Type B pancreatic cell (in vitro differentiated cells): ENCODE measurements at places on chromosomes 4 and X.

DNA sequence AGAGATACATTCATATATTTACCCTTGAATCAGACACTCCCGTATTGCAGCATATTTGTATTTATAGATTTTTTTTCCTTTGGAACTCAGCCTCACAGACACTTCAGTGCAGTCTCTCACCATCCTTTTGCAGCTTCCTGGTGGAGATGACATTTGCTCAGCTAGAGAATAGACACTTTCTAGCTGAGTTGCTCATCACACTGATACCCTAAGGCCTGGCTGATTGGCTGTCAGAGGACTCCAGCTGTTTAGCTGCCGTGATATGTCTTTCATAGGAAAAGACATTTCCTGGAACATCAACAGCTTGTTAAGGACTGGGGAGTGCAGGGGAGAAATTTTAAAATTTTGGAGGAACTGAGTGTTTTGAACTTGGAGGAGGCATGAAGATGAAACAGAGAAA is 429.6 kb downstream of the SMARCA1 start:
- DNase-seq = no peak

DNA sequence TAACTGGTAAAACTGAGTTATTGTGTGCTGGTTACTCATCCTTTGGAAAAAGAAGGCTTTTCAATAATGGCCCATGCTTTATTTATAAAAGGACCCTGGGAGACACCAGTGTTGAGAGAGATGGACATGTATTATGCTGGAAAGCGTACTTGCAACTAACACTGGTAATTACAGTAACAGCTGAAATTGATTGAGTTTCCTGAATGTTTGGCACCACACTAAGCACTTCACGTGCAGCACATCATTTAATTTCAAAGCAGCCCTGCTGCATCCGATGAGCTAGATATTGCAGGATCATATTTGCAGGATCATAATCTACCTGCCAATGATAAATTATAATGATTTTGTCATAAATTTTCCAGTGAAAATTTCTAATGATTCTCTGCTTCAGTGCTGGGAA is 81.5 kb downstream of the QRFPR start:
- DNase-seq = no peak

- no peak for DNase-seq
These were observed 121.8 kb upstream of the NDP start for GRCh38 chrX:44094821-44095530.

DNA sequence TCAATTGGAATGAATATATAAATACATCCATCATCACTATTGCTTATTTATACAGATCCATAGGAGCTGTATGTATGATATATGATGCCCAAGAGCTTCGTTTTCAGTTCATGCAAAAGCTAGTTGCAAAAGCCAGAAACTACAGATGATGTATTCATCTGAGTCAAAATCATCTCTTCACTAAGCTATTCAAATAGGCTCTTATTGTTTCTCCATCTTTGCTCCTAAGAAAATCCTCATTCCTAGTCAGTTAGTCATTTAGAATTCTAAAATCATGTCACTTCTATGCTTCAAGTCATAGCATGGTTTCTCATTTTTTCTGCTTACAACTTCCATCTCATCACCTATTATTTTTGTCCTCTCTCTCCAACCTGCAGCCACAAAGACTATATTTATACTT is 300.1 kb upstream of the TRAM1L1 start:
- DNase-seq = no peak

GRCh38 chrX:12999422-12999821 is 24.5 kb downstream of the TMSB4X start:
- no peak for DNase-seq

DNA sequence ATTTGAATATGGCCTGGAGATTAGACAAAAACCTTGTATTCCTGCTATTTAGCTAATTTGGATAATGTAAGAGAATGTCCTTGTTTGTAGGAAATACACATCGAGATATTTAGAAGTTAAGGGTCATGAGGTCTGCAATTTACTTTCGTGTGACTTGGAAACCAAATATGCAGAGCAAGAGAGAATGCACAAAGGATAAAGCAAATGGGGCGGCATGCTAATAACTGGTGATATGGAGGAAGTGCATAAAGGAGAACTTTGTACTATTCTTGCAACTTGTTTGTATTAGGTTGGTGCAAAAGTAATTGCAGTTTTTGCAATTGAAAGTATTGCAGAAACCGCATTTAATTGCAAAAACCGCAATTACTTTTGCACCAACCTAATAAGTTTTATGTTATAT is 7.2 kb upstream of the CXCR3 start:
- no peak for DNase-seq

DNA sequence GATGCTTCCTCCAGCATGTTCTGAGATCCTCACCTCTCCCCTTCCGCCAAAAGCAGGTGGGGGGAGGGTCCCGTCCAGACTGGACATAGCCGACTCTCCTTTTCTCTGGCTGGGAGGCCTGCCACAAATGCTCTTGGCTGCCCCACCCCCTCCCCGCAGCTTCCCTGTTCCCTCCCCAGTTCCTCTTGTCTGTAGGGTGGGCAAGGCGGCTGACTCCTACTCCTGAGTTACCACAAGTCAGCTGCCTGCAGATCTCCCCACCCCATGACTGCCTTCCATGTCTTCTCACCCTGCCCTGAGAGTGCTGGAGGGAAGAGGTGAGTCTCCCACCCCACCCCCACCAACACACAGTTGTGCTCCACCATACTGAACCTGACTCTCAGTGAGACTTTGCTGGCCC is 2.9 kb downstream of the ATP6AP1 start:
- DNase-seq = no peak

- DNase-seq = no peak
These were observed 8.2 kb downstream of the ATP5ME start for GRCh38 chr4:665751-666435.

DNA sequence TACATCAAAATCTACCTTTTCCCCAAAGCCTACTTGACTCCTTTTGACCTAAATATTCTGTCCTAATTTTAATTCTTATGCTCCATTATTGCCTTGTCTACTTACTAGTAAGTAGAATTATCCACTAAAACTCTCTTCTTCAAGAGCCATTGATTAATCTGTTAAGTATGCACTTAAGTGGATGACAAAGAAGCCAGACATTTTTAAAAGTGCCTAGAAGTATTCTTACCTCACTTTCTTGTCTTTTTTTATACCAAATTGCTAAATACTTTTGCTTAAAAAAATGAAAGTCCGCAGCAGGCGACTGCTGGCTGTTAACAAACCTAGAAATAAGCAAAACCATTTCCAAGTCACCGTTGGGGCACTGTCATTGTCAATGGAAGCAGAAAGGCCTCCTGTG is 20.1 kb upstream of the FRMPD4 start:
- no peak for DNase-seq

DNA sequence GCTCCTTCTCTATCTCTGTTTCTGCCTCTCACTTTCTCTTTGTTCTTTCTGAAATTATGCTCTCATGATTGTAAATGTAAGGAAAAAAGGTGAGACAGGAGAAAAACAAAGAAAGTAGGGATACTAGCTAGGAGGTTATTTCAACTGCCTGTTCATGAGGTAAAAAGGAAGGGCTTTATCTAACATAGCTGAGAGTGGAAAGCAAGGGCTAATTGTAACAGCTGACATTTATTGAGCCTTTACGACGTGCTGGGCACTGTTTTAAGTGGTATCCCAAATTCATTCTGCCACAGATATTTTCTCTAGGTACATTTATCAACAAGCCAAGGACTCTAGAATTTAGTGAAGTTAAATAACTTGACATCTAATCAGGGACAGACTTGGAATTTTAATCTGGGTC is 133.1 kb upstream of the GNPDA2 start:
- no peak for DNase-seq

DNA sequence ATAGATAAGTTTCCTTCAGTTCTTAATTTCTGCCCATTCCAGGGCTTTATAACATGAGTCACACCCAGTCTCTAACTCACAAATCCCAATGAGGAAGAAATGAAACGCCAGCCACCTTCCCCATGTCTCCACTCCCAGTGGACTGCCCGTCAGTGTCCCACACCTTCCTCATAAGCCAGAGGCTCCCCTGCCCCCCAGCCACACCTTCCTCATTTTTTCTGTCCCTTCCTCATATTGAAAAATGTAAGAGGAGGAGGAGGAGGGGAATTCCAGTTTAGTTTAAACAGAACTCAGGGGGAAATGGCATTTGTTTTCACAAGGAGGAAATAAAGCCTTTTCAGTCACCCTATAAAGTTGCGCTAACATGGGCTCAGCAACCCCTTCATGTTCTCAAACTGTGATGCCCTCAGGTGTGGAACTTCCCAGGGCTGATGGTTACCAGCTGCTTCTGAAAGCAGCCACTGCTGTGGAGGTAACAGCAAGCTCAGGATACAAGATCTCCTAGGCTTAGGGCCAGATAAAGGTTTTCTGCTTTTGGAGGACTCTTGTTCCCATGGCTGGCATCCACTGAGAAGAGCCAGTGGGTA is 97.8 kb downstream of the PARM1 start:
- DNase-seq = no peak

- no peak for DNase-seq
These were observed 29.5 kb downstream of the TMEM131L start for GRCh38 chr4:153495480-153496193.

- DNase-seq = no peak
These were observed 67.4 kb downstream of the METTL14 start for GRCh38 chr4:118752551-118752950.
